ENCODE measurements at places on chromosomes 4 and X.

- DNase-seq: no peak
These were observed 29.7 kb upstream of the ADH6 start for GRCh38 chr4:99248714-99249113.

- DNase-seq: no peak
These were observed 11.8 kb upstream of the CD40LG start for GRCh38 chrX:136636121-136636520.

DNA sequence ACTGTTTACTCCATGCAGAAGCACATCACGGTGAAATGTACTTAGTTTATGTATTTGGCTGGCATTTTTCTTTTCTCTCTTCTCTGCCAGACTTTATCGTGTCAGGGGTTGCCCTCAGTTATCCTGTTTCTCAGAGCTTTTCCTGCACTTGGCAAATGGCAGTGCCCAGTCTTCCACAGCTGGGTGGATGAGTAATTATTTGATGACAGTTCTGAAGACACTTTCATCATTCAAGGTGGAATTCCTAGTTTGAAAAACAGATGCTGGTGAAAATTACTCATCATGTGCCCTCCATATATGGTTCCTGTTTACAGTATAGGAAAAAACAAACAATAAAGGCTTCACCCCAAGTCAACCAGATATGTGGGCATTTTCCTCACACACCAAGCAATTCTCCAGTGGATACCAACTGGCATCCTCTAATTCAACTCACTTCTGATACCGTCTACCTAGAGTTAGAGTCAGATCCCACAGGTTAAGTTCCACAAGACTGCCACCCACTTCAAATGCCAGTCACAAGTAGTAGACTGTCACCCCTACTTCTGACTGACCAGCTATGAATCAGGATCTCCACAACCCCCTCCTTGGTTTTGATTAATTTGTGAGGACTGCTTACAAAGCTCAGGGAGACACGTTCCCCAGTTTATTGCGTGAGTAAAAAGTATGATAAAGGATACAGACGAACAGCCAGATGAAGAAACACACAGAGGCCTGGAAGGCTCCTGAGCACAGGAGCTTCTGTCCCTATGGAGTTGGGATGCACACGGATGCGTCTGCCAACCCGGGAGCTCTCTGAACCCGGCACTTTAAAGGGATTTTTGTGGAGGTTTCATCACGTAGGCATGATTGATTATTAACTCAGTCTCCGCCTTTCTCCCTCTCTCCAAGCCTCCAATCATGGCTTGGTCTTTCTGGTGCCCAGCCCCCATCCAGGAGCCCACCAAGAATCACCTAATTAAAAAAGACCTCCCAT, 72.9 kb downstream of the CLDN34 start:
- no peak for DNase-seq

- DNase-seq: no peak
These were observed 11.9 kb downstream of the FSTL5 start for GRCh38 chr4:162151850-162152249.

GRCh38 chr4:154349829-154350228, 141.8 kb downstream of the DCHS2 start:
- DNase-seq: no peak

DNA sequence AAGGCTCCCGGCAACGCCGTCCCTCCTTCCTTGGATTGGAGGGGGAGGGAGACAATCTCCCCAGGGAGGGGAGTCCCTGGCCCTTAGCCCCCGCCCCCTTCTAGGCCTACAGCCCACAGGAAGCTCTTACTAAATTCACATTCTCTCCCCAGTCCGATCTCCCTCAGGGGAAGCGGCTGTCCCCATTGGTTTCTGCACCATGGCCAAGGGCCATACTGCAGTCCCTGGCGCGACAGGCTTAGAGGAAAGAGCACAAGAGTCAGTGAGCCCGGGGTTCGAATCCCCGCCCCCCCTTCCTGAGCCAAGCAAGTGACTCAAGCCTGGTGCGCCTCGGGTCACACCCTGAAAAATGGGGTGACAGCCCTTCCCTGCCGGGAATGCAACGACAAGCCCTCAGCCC, 1.1 kb downstream of the ABLIM2 start:
- peak; percentile 37 for DNase-seq

DNA sequence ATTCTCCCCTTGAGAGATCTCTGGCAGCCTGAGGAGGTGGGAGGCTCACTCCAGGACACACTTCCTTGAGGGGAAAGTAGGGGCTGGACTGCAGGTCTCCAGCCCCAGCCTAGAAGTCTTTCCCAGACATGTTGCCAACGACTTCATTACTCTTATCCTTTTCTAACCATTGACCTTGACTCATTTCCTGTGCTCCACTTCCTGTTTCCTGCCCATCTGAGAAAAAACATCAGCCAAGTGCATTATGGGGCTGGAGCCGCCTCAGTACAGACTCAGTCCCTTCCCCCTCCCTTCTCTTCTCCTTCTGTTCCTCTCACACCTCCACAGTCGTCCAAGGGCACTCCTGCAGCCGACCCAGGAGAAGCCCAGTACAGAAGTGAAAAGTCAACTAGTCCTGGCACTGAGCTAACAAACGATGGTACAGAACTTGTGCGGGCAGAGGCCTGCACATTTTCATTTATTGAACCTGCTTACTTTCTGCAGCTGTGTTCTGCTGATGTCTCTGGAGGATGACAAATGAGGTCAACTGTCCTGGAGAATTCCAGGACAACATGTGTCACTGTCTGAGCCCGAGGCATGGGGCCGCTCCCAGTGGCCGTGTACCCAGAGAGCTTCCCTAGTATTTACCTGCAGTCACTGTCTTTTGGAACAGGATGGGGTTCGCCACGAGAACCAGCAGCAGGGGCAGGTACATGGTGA, 20.1 kb downstream of the GPR143 start:
- no peak for DNase-seq

DNA sequence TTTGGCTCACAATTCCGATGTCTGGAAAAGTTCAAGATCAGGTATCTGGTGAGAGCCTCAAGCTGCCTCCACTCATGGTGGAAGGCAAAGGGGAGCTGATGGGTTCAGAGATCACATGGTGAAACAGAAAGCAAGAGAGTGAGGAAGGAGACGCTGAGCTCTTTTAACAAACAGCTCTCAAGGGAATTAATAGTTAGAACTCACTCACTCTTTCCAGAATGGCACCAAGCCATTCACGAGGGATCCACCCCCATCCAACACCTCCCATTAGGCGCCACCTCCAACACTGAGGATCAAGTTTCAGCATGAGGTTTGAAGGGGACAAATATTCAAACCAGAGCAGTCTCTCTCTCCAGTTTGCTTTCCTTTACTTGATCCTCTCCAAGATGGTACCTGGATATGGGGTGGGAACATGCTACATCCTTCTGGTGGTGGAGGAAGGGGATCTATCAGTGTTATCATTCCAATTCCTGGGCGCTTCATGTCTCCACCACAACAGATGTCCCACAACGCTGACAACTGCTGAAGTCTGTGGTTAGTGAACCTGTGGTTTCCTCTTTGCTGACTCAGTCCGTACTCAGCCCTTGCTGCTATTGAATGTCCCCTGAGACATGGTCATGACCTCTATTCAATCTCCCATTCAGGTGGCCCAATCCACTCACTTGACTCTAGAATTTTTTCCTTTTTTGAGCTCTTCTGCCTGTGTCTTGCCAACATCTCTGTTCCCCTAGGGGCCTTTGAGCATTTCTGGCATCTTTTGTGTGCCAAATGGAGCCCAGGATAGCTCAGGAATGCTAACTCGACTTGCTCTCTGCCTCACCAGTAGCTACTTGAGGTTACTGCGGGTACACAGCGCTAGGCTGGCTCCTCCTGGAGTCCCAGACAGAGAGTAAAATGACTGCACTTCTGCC, 395.2 kb downstream of the MID1IP1 start:
- DNase-seq: no peak

DNA sequence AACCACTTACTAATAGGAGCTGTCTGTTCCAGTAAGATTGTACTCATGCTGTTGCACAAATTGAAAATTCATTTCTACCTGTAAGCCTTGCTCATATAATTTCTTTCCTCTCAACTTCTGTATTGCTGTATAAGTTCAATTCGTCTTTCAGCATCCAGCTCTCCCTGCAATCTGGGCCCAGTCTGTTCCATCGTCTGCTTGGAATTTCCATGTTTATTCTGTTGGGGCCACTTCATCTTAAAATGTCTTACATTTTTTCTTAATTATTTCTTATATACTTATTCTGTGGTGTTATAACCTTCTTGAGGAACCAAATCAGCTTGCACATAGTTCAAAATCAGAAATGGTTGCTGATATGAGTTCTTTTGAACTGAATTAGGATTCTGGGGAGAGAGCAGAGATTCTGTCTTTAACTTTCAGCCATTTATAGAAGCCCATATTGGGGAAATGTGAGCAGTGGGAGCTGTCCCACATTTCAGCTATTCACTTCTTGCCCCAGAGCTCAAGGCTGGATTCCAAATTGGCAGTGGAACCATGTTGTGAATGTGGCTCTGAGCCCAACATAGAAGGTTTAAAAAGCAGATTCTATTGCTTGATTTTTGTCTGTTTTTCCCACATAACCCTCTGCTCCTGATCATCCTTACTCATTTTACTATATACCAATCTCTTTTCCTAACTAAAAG, 291.9 kb downstream of the BMPR1B start:
- DNase-seq: no peak

- no peak for DNase-seq
These were observed 107.8 kb downstream of the EFNB1 start for GRCh38 chrX:68936608-68937007.

- no peak for DNase-seq
These were observed 128.4 kb upstream of the TMEM164 start for GRCh38 chrX:109874548-109874947.

DNA sequence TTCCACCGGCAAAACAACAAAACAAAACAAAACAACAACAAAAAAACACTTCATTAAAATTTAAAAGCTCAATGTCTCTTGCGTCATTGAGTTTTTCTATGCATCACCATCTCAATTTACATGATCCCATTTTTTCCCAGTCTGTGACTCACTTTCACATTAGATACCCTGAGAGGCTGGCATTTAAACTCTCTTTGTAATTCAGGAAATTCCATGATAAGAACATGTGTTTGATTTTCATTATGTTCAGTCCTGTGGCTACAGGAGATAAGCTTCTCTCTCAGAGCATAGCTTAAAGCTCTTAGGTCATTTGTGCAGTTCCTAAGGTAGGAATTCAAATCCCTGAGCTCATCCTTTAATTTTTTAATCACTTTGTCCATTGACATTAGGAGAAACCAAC, 104.6 kb downstream of the NBDY start:
- DNase-seq: no peak

GRCh38 chr4:93878566-93878965, 50.0 kb downstream of the ATOH1 start:
- no peak for DNase-seq
